HFFc6 (cell line): ENCODE measurements at places on chromosomes 7 and 10. TPM values are rescaled to one million over a fixed set of nuclear protein-coding genes. Genes with fewer than 3 reads are reported as not detected.

The H2BK1 gene
- not detected in 3 replicates for total RNA-seq

The LIPF gene
- not detected in 3 replicates for total RNA-seq

The ALKBH4 gene
- 10.2 to 12.2 TPM (median 10.8 TPM) in 3 replicates for total RNA-seq

- no peak for DNase-seq
Observed at GRCh38 chr7:75987026-75987804, 7.2 kb downstream of the TMEM120A start.

GRCh38 chr10:36602374-36602773 is 523.0 kb upstream of the ANKRD30A start:
- no peak for DNase-seq

DNA sequence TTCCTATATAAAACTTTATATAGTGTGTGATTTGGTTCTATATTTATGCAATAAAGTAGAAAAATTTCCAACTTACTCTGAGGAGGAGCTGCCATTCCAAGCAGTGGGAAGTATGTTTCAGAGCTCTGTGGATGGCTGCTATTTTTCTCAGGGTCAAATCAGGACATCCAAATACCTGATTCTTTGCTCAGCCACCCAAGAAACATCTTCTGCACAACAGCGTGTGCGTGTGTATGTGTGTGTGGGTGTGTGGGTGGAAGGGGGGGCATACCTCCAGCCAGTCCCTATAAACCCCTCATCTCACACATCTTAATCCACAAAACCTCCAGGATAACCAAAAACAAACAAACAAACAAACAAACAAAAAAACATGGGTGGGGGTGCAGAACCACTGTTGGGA is 66.3 kb upstream of the EMX2 start:
- DNase-seq = no peak

DNA sequence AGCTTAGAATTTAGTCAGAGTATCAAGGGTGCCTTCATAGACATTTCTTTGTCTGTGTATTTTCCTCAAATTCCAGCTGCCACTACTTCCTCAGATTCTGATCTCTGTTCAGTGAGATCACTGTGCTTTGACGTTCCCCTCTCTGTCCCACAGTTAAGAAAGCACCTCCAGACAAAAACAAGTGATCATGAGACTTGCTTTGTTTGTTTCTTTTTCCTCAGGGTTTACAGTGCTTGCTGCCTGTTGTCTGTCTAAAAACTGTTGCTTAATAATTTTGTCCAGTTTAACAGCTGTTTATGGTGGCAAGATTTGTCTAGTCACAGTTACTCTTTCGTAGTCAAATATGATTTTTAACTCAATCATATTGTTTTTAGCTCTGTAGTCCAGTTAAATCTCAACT is 29.1 kb downstream of the TRUB1 start:
- no peak for DNase-seq

DNA sequence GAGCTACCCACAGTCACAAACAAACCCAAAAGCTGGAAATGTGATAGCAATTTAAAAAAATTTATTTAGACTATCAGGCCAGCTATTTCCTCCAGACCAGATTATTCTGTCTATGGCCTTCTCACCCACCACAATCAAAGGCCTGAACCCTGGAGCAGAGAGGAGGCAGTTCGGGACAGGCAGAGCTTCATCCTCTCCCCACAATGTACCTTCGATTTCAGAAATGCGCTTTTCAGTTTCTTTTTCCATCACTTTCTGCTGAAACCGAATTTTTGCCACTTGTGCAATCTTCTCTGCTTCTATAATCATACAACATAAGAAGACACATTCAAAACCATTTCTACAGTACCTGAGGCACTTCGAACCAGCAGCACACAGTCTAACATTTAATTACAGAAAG is 29.9 kb downstream of the ERLIN1 start:
- DNase-seq = no peak

GRCh38 chr7:1030444-1031070 is 13.8 kb upstream of the GPR146 start:
- no peak for DNase-seq

DNA sequence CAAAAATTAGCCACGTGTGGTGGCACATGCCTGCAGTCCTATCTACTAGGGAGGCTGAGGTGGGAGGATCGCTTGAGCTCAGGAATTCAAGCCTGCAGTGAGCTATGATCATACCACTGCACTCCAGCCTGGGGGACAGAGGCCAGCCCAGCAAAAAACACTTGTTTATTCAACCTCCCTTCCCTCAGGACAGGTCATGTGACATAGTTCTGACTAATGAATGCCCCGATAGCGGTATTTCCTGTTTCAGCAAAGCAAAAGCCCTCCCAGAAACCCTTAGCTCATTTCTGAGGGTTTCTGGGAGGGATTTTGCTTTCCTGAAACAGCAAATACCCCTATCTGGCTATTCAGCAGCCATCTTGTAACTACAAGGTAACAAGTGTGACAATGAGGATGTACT is 157.1 kb downstream of the GATA3 start:
- DNase-seq = no peak

- DNase-seq = no peak
Observed at GRCh38 chr10:124037784-124038183, 55.6 kb downstream of the CHST15 start.

DNA sequence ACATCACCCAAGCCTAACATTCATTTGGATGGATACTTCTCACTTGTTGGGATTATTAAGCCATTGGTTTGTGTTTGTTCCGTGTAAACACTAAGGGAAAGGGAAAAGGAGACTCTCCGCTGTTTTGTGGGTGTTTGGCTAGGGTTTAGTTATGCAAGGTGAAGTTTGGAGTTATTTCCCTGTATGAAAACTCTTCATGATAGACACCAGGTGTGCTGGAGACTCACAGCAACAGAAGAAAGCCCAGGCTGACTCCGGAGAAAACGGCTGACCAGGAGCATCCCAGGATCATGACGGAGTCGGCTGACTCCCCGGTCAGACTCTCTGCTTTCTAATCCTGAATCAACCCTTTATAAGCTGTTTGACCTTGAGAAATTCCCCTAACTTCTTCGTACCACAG is 94.1 kb upstream of the KLF6 start:
- DNase-seq = no peak

DNA sequence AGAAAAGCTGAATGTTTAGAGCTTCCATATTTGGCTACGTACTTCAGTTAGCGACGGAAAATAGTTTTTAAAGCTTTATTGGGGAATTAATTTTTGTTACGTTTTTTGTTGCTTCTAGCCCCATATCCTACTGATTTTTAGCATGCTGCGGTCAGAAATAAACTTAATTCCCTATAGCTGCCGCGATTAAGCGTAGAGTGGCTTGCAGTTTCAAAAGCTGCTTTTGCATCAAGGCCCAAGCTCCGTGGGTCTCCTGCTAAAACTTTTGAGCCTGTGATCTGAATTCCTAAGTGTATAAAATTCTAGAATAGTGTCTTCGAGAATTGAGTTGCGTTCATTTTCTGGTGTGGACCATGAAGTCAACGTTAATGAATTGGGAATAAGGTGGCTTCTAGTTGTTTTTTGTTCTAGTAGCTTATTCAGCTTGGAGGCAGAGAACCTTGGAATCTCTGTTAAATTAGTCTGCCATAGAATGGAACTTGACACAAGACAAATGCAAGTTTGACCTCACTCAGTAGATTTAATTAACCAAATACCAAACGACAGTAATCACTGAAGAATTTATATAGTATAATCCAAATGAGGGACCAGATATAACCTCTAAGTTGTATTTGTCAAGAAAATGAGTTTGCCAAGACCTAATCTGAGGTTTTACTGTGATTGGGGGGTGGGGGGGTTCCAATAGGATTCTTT is 977 bp downstream of the CALU start:
- no peak for DNase-seq
